ENCODE measurements at places on chromosomes 13 and 19.
A peak's percentile ranks its signal among the peaks of the same experiment; 100 is the strongest.

DNA sequence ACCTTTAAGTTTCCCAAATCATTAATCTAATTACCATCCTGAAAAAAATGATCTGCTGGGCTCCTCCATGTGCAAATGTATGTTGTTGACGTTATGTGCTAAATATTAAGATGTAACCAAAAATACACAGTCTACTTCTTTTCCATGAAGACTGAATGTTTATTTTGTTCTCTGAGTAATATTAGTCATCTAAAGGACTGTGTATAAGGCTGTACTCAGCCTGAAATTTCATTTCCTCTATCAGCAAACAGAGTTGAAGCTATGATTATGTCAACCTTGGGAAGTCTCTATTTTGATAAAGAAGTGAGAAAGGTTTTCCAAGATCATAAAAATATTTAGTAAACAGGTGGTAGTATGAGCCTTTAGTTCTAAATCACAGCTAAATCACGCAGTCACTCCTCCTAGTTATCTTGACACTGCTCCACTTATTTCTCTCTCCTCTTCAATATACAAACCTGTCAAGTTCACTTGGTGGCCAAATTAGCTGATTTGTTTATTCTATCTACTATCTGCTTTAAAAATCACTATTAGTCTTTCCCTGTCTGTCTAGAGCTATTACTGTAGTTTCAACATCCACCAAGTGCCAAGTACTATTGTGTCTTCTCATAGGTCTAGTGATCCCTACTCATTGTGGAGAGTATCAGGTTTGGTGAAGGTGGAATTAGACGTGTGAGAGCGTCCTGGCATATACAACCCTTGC lies 211.7 kb upstream of the STARD13 start:
- peak; percentile 56 for DNase-seq

- no peak for DNase-seq
Observed at GRCh38 chr13:33776239-33776881, 41.6 kb upstream of the RFC3 start.

GRCh38 chr19:39112338-39112890 lies 13.2 kb upstream of the PAK4 start:
- DNase-seq = no peak

DNA sequence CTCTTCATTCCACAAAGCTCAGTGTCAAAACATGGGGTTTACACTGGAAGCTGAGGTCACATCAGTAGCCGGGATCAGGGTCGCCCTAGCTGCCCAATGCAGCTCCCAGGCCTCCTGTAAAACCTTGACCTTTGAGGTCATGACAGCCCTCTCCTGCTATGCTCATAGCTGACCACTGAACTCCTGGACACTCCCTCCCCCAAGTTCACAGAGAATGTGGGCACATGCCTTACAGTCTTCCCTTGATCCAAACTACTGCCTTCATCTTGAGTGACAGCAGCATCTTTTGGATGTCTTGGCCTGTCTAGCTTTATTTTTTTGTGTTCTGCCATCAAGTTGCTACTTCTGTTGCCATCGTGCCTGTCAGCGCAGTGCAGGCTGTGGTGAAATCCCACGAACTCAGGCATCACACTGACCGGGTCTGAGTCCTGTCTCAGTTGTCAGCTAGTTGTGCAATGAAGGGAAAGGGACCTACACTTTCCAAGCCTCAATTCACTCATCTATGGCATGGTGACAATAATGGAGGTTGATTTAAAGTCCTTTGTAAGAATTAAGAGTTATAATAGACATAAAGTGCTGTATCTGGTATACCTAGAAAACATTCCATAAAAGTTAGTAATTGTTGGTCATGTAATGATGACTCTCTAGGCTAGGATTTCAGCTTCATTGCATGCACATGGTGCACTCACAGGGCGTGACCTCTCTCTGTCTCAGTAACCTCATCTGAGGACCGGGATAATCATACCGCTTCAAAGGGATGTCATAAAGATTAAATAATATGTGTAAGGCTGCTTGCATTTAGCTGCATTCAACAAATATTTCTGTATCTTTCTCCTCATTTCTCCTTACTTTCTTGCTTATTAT lies 16.4 kb upstream of the ALOX5AP start:
- peak; percentile 86 for DNase-seq

GRCh38 chr19:4456476-4456842 lies 1.1 kb downstream of the UBXN6 start:
- peak; percentile 71 for DNase-seq

- no peak for DNase-seq
Observed at GRCh38 chr13:106874323-106874722, 306.4 kb upstream of the ARGLU1 start.

DNA sequence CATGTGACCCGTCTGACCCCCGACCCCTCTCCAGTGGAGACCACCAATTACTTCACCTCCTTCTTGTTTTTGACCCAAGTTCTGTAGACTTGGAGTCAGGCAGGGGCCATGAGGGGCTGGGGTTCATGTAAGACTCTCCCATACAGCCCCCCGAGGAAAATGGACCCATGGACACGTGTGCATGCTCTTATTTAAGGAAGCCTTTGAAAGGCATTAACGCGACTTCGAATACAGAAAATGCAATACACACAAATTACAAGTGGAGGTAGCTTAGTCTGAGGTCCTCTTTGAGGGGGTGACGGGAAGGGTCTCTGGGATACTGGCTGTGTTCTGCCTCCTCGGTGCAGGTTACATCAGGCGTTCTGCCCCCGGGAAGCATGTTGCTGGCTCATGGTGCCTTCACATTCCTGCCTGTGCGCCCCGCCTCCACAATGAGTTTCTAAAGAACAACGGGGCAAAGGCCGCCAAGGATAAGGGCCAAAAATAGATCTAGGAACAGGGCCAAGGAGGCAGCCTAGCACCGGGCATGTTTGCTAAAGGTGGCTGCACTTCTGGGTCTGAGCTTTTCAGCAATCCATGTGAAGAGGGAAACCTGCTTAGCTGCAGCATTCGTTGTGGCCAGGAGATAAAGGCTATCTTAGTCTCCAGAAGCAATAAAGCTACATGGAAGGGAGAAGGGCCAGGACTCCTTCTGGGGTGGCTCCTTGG lies 54.5 kb downstream of the RAB20 start:
- DNase-seq = peak; percentile 87

- DNase-seq = no peak
Observed at GRCh38 chr19:13483215-13483614, 23.1 kb downstream of the CACNA1A start.

DNA sequence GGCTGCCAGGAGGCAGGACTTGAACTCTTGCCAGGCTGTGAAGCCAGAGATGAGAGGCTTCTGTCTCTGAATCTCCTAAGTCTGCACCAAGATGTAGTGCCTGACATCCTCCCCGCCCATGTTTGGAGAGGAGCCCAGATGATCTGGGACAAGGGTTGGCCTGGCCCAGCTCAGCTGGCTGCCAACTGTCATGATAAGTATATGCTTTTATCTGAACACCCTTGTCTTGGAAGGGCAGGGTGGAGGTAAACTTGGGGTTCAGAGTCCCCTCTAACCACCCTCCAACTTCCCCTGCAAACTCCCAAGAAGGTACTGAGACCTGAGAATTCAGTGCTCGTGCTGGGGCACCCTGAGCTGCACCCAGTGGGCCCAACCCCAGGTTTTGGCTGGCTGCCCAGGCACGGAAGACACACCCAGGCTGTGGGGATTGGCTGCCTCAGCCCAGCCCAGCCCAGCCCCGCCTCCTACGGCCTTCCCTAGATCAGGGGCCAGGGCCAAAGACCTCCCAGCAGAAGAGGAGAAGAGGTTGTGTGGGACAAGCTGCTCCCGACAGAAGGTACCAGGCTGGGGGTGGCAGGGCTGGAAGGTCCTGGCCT lies at the start of gene CYP4F12:
Gene CYP4F12, plus strand, starts transcription at position 508 of the 596 bp plus-strand sequence. CDS start 443 bp downstream, outside the sequence.
- DNase-seq = no peak

GRCh38 chr19:37413313-37414084 lies 42.6 kb downstream of the ZNF527 start:
- DNase-seq = peak; percentile 8

DNA sequence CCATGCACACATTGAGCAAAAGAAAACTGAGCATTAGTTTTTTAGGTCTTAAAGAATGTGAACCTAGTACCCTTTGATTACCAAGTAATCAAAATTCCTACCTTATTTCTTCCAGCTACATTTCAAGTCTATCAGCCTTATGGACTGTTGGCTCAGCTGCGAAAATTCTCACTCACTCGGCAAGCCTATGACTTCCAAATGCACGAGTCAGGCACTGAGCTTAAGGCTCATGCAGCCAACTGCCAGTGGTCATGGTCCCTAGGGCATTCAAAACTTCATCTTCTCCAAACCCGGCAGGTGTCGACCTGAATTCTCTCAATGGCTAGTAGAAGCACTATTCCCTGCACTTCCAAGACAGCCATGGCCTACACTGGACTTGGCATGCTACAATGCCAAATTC lies 41.2 kb downstream of the RUBCNL start:
- no peak for DNase-seq

GRCh38 chr13:110702591-110703526 lies 3.1 kb downstream of the CARS2 start:
- peak; percentile 74 for DNase-seq

GRCh38 chr13:28624707-28625432 lies 34.1 kb upstream of the POMP start:
- DNase-seq = no peak

DNA sequence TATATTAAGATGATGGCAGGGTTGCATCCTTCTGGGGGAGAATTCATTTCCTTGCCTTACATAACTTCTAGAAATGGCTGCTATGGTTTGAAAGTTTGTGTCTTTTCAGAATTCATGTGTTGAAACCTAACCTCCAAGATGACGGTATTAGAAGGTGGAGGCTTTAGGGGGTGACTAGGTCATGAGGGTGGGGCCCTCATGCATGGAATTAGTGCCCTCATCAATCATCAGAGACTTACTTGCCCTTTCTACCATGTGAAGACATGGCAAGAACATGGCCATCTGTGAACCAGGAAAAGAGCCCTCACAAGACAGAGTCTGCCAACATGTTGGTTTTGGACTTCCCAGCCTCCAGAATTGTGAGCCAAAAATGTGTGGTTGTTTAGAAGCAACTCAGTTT lies 14.8 kb upstream of the FCER2 start:
- no peak for DNase-seq

GRCh38 chr13:52345048-52345447 lies 60.9 kb downstream of the THSD1 start:
- peak; percentile 64 for DNase-seq

- no peak for DNase-seq
Observed at GRCh38 chr13:97654236-97654635, 220.3 kb downstream of the RAP2A start.

DNA sequence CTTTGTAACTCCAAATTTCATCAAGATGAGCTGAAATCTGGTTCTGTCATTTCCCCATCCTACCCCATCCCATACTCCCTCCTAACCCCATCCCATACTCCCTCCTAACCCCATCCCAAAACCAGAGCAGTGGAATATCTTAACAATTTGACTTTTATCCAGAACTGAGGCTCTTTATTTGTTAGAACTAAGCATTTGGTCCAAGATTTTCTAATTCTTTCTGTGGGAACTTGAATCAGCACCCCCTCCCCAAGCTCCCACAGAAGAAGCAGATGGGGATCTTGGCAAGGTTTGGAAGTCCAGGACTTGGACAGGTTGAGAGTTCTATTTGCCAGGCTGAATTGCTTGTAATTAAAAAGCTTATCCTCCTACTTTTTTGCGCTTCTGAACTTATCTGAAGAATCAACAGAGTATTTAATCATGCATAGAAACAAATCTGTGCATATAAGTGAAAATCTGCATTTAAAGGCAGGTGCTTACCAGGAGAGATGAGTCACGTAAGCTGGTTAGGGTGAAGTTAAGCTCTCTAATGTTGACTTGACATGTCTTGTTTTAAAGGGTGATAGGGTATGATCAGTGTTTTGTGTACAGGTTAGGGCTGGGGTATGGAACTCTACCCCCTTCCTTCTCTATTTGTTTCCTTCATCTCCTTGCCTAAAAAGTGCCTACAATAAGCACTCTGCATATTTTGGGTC lies 111.1 kb downstream of the COG6 start:
- DNase-seq = no peak

- DNase-seq = no peak
Observed at GRCh38 chr13:107138486-107138885, 570.5 kb upstream of the ARGLU1 start.

DNA sequence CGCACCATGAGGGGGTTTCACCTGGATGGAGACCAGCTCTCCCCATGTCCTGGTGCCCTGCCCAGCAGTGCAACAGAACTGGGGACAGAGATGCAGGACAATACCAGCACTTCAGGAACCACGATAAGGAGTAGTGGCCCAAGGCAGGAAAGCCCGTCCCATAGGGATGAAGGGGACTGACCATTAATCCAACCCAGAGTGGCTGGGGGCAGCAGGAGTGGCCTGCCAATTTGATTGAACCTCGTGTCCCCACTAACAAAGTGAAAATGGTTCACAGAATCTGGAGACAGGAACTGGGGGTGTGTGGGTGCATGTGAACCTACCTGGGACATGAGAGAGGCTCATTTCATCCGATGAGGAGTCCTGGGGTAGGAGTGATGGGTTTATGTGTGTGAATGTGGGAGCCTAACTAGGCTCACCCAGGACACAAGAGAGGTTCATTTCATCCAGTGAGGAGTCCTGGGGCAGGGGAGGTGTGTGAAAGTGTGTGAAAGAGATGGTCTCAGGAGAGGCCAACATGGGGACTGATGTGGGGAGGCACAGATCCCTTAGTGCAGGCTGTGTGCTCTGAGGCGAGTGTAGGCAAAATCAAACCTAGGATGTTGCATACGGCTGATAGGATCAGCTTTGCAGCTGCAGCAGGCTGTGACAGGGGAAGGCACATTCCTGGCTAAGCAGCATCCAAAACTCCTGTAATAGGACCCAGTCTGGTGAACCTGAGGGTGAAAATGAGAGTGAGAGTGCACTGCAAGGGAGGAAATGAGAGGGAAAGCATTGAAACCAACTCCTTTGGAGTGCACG lies 98.2 kb downstream of the ZNF429 start:
- DNase-seq = no peak

GRCh38 chr13:100828226-100828625 lies 153.6 kb upstream of the TMTC4 start:
- peak; percentile 40 for DNase-seq

DNA sequence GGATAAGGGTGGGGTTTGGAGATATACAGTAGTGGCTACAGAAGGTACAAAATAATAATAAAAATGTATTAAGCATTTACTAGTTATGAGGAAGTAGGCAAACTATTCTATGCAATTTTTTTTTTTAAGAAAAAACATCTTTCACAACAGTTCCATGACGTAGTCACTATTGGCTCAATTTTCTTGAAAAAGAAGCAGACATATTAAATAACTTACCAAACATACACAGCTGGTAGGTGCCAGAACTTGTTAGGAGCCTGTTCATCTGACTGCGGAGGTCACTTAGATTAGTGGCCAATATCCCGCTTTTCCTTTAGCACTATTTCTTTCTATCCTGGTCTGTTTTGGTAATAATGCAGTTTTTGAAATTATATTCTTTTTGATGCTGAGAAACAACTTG lies 593.5 kb downstream of the KCTD12 start:
- DNase-seq = peak; percentile 67
